ENCODE measurements at places on chromosomes 12 and 14.
A peak's percentile ranks its signal among the peaks of the same experiment; 100 is the strongest.

- no peak for DNase-seq
Measured at GRCh38 chr12:109759595-109759994, 46.0 kb downstream of the FAM222A start.

- no peak for DNase-seq
Measured at GRCh38 chr14:100610511-100611217, 23.4 kb upstream of the BEGAIN start.

DNA sequence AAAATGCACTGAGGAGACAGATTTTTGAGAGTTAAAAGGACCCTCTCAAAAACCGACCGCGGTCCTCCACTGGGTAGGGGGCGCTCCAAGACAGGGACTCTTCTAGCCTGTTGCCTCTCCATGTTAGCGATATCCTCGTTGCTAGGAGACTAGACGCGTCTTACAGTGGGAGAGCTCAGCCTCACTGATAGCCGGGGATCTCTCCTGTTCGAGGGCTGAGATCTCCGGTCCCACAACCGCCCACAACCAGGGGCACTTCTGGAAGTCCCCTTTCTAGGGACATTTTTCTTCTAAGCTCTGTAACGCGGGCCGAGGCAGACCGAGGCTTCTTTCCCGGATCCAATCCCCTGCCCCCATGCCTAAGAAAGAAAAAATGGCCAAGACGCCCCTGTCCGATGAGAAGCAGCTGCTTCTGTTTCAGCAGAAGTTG lies 21.3 kb downstream of the FKBP11 start:
- DNase-seq: peak; percentile 61

DNA sequence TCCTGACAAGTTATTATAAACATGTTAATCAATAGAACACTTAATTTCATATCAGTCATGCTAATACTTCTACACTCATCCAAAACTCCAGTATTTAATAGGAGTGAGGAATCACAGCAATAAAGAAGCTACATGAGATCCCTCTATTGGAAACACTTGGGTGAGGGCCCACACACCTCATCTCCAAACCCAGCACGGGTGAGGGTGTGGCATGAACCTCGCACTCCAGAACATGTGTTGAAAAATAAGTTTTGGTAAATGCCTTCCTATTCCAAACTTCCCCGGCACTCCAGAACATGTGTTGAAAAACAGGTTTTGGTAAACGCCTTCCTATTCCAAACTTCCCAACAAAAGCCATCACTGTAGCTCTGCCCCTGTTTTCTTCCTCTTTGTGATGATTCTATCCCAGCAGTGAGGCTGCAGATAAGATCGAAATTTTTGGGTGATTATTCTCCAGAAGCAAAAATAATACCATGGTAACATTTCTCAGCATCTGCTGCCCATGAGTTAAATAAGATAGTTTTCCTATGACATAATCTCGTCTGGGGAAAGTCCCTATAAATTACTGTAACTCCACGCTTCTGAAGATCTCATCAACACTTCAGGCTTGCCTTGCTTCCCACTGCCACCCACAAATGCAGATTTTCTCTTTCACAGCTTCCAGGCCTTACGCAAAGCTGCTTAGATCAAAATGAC lies 24.4 kb upstream of the PTPRB start:
- DNase-seq: no peak

- no peak for DNase-seq
Measured at GRCh38 chr14:23568600-23569331, 1.2 kb upstream of the AP1G2 start.

DNA sequence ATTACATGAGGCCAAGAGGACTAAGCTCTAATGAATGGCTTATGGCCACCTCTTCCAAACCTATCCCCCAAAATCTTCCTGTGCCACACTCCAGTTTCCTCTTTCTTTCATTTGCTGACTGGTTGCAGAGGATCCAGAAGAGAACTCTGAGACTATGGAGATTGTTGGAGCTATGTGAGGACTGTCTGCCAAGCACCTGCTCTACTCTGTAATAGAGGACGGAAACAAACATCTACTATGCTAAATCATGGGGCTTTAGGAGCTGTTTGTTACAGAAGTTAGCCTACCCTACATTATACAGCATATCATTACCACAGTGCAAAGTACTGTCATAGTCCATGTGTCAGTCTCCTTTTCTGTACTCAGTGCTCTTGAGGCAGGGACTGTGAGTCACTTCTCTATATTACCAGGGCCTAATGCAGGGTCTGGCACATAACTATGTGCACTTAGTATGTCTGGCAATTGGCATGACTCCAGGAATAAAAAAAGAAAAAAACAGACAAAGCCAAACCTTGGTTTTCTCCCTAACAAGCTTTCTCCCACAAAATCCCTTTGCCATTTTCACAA lies 95.1 kb downstream of the RPAP3 start:
- no peak for DNase-seq

DNA sequence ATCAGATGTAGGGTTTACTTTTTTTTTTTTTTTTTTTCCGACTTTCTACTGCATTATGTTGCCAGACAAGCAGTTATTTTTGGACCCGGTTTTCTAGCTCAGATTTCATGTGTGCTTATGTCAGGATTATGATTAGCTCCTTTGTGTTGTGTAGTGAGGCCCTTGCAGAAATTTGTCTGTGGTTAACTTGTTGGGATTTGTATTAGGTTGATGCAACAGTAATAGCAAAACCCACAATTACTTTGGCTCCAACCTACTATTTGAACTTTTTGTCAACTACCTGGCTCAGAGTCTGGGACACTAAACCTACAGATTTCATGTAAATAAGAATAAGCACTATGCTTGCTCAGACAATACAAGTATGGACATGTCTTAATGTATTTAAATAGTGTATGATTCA lies 44.1 kb upstream of the KCNJ8 start:
- no peak for DNase-seq

- no peak for DNase-seq
Measured at GRCh38 chr12:127509066-127509778, 757.7 kb upstream of the TMEM132C start.

- DNase-seq: no peak
Measured at GRCh38 chr14:101130861-101131260, 227.3 kb upstream of the RTL1 start.

DNA sequence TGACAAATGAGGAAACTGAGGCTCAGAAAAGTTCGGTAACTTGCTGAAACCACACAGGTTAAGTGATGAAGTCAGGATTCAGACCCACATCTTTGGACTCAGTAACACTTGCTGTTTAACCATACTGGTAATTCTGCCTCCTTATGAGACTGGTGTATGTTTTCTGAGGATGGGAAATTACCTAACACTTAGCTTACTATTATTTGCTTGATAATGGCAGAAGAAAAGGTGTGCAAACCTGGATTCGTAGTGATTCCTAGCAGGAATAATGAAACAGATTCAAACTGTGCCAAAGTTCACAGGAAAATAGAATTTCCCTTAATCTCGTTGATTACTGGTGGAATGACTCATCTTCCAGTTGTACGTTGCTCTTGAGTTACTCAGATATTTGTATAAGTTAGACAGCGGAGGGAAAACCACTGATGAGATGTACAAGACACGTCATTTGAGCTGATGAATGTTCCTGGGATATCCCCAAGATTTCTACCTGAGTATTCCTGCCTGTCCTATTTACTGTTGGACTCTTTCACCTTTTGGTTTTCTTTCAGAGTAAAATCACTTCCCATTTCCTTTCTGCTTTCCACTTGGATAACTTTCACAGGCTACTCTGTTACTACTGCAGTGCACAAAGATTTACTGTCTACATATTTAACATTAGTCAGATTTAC lies 37.5 kb downstream of the PRORP start:
- DNase-seq: no peak

DNA sequence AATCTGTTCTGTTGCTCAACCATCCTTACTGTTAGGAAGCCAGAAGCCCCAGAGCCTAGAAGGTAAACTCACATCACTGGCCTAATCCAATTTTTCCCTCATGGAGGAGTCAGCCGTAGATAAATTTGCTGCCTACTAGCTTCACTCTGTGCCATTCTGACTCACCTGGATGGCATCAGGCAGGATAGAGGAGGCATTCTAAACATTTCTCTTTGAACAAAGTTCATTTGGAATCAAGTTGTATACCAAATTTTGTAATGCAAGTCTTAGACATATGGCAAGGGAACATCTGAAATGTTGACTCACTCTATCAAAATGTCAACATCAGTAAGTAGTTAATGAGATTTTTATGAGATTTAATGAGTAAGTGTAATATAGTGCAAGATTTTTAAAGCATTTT lies 13.6 kb upstream of the TBC1D30 start:
- DNase-seq: no peak

DNA sequence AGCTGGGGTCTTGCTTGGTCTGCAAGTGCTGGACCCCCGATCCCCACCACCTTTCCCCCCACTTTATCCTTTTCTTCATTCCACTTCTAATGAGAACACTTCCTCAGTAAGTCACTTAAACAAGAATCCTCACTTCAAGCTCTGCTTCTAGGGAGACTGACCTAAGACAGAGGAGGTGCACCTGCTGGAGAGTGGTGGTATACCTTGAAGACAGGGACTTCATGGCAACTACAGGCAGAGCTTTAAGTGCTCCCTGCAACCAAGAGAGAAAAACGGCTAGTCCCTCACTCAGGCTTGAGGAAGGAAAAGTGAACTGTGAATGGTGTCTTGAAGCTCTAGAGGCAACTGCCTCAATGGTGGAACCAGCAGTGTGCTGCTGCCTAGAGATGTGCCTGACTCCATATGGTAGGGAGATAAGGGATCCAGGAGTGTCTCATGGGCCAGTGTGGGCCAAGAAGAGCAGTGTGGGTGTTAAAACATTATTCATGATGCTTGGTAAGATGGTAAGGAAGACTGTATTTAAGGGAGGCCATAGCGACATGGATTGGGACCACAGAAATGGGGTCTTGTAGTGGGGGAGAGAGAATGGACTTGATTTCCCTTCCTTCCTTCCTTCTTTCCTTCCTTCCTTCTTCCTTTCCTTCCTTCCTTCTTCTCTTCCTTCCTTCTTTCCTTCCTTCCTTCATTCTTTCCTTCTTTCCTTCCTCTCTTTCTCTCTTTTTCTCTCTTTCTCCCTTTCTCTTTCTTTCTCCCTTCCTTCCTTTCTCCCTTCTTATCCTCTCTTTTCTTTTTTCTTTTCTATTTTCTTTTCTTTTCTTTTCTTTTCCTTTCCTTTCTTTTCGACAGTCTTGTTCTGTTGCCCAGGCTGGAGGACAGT lies 96.2 kb upstream of the NAP1L1 start:
- DNase-seq: no peak

GRCh38 chr12:83172441-83172840 lies 485.7 kb downstream of the TMTC2 start:
- no peak for DNase-seq

DNA sequence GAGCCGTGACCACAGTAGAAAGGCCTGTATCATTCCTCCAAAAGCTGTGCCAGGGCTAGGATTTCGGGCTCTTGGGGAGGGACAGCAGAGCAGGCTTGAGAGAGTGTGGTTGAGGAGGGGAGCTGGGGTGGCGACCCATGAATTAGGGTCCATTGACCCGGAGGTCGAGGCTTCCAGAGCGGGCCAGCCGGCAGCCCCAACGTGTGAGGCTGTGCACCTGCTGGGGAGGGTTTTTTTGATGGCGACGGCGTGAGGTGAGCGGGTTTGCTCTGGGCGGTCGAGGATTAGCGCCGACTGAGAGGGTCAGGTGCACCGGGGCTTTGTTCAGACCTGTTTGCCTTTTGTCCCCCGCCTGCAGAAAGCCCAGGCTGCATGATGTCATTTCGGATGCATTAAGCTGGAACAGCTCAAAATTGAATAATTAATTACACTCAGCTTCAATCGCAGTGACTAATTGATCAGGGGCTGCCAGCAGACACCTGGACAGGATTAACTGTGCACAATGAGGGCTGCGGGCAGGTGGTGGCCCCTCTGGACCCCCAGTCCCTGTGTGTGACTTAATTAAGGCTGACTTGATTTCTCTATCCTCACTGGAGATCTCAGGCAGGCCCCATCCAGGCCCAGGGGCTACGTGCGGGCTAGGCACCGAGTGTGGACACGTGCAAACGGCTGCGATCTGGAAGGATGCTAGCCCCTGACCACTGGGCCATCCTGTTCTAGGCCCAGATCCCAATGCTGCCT lies 42.1 kb upstream of the MEG3 start:
- DNase-seq: no peak

DNA sequence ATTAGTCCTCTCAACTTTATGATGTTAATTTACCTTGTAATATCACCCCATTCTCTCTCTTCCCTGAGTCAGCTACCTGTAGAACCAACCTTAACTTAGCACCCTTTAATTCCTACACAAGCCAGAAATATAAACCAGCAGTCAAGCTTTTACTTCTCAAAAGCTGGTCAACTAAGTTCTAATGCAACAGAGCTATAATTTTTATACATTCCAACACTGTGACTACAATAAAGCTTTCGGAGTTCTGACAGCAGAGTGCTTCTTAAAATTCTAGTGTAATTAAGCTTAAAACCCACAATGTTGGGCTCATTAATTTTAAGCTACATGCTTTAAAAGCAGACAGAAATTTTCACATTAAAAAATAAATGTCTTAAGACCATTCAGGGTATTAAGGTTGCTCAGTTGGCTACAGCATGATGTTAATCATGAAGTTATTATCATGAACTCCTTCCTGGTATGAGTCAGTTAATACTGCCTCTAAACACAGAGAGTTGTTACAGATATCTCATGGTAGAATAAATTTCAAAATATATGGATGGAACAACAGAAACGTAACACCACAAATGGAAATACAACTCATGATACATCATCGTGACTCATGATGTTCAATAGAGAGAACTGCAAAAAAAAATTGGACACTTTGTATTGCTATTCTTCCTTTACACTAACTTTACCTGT lies 126.7 kb downstream of the EPS8 start:
- no peak for DNase-seq

DNA sequence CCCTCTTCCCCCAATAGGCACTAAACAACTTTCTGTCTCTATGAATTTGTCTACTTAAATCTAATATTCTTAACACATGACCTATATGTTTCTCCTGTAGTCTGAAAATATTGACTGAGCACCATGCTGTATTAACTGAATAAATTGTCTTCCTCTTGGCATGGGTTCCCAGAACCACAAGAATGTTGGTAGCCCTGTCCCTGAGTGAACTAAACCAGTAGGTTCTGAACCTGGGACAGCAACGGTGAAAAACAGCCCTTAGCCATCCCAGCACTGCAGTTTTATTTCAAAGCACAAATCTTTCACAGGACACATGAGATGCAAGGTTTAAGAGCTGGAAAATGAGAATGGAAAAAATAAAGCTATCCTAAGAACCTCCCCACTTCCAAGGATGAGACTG lies 20.4 kb upstream of the HSP90B1 start:
- no peak for DNase-seq

DNA sequence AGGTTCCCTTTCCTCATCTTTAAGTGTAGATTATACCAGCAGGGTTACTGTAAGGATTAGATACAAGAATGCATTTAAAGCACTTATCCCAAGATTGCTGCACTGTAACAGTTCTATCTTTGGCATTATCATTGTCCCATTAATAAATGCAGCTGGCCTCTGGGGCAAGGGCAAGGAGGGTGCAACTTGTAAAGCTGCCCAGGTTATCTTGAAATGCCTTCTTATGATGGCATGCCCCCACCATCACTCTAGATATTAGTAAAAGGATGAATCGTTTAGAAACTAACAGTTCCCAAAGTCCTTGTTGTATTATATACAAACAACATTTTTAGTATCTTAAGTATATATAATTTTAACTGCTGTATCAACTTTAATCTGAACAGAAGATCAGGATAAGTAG lies 6.8 kb downstream of the LTA4H start:
- no peak for DNase-seq
